ENCODE measurements at places on chromosomes 5 and 9.

GRCh38 chr9:128253140-128253990, 22.4 kb downstream of the GOLGA2 start:
- no peak for DNase-seq

- peak; percentile 87 for DNase-seq
These were observed 343.1 kb downstream of the BRINP1 start for GRCh38 chr9:119026120-119026519.

DNA sequence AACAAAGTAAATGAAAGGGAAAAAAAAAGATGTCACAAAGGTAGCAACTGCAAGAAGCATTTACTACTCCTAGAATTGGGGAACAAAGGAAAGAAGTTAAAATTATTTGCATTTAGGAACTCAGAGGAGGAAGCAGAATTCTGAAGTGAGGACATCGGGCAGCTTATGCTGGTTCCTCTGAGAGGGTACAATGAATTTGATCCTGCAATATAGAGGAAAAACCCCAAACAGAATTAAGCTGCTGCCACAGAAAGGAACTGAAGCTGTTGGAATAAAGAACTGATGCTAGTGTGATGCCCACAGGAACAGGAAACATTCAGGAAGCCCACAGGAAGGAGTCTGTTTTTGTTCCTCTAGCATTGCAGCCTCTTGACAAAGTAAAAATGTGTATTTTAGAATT, 22.3 kb upstream of the TBCA start:
- no peak for DNase-seq

DNA sequence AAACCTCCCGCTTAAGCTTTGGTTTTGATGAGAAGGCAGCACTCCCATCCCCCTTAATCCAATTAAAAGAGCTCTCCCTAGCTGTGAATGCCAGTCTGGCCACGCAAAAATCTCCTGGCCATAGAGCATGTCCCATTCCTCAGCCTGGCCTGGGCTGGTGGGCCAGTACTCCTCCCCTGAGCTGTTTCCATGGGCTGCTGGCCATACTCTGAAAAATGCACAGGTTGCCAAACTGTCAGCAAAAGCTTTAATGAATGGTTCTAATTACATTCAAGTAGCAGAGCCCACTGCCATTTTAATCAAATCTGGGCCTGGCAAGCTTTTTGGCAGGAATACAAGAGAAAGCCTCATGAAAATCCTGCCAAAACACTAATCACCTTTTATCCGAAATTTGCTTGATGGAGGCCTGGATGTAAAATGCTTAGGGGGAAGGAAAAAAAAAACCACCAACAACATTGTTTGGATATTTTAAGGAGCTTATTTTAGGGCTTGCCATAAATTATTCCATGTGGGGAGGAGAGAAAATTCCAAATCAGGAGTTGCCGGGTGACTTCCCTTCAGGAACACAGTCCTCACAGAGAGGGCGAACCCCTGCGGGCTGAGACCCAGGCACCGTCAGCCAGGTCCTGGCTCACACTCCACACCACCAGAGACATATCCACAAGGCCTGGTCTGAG, 243.3 kb downstream of the SEC61B start:
- no peak for DNase-seq

DNA sequence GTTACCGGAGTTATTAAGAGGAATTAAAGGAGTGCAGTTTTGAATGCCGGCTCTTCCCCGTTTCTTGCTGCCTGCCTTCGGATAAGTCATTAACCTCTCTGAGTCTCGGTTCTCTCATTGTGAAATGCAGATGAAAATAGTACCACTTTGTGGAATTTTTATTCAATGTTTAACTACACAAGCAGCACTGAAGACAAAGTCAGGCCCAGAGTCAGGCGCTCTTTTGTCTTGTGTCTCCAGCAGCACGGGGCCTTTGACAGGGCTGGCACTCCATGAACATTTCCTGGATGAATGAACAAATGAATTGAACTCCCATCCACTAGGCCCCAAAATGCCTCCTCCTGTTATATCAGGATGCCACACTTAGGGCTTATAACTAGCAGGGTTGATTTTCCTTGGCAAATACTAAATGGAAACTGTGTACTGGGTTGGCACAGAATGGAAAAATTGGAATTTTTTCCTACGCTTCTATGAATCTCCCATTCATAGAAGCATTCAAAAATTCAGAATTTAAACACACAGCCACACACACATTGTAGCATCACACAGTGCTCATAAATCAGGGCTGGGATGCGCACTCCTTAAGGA, 332.8 kb downstream of the MLLT3 start:
- no peak for DNase-seq

- peak; percentile 73 for DNase-seq
These were observed 262.5 kb upstream of the CHD1 start for GRCh38 chr5:99191206-99191745.

DNA sequence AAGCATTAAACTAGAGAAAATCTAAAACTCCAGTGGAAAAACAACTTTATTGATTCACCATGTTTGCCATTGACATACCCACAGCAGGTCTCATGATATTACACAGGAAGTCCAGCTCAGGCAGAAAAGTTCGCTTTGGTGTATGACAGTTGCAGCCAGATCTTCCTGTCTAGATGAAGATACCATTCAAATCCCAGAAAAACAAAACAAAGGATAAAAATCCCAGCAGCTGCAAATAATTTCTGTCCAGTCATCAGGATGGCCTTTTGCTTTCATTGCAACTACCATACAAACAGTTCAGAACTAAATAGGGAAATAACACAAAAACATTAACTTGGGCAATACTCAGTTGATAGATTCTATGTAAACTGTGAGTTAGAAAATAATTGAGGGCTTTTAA, 136.0 kb upstream of the NREP start:
- DNase-seq: no peak

- peak; percentile 91 for DNase-seq
These were observed 7.8 kb upstream of the ANXA1 start for GRCh38 chr9:73143711-73144328.

DNA sequence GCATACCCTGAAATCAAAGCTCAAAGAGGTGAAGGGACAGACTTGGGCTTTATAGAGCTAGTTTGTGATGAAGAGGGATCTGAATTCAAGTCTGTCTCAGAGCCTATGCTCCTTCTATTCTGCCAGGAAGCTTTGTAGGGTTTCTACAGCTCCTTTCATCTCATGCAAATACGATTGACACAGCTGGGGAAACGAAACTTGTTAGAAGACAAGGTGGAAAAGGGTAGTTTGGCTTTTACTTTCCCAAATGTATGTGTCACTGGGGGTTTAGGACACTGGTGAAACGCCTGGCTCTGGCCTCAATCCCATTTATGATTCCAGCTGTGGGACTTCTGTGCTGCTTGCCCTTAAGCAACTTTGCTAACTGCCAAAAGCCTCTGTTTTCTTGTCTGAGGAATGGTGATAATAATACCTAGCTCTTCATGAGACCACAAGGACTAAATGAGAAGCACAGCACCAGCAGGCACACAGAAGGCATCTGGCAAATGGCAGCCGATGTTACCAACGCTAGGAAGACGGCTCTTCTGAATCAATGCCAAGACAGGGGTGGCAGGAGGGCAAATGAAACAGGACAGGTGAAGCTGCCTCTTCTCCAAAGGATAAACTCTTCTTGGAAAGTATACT, 70.3 kb upstream of the EQTN start:
- no peak for DNase-seq

GRCh38 chr5:96247097-96247701, 185.8 kb downstream of the PCSK1 start:
- DNase-seq: peak; percentile 78

Data from fibroblast of lung (primary cell).